ENCODE measurements at places on chromosomes 3 and 15.

- no peak for DNase-seq
Observed at GRCh38 chr3:10356461-10356981, 35.6 kb upstream of the SEC13 start.

DNA sequence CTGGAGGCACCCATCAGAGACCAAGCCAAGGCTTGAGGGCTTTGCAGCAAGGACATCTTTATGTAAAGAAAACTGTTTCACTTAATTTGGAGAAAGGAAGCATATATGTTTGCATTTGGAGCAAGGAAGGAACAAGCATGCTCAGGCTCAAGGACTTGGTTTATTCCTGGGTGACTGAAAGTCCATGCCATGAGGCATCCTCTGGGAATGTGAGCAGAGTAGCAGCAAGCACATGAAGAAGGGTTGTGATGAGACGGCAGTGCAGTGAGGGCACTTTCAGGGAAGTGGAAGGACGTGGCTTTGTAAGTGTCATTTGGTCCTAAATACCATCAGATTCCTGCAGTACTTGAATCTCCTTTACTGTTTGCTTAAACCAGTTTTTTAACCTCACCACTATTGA lies 26.8 kb downstream of the POLG start:
- DNase-seq, result peak; percentile 29

DNA sequence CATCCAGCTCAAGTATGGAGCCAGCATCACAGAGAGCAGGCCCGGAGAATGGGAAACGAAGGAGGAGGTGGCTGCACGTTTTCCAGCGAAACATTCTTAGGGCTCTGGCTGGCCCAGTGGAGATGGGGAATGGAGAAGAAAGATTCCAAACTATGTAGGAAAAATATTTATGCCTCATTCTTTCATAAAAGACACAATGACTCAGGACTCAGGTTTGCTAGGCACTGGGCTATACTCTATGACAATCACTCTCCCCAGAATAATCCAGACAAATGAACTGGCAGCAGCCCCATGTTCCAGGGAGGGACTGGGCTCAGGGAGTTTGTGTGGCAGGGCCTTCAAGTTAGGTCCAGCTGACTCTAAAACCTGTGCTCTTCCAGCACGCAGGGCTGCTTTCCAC lies 110.8 kb upstream of the RAD18 start:
- DNase-seq, result no peak

DNA sequence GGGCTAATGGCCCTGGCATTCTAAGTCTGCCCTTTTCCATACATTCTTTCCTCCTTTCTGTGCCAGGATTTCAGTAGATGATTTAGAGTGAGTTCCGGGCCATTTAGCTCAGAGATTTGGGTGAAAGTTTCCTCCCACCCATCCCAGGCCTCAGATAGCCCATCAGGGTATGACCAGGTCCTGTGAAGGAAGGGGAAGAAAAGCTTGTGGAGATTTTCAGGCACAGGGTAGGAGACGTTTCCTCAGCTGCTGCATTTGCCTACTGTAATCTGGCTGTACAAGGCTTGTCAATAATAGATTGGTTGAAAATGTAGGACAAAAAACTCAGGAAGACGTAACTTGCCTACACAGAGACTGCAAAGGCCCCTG lies 63.2 kb upstream of the BCL6 start:
- DNase-seq, result peak; percentile 38

GRCh38 chr3:70854108-70854507 lies 541.7 kb upstream of the MDFIC2 start:
- no peak for DNase-seq

DNA sequence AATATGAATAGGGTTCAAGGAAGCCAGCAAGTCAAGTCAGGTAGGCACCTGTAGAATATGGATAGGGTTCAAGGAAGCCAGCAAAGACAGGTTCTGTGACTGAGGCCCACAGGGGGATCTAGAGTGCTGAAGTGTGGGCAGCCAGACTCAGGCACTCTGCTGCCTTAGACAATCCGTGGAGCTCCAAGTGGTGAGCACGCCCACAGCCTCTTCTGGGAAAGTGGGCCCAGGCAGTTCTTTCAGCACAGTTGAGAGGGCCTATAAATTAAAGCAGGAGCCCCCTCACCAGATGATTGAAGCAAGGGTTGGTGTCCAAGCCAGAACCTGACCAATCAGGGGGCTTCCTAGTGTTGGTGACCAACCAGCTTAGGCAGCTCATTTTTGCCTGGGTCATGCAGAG lies 51.0 kb downstream of the ANP32A start:
- DNase-seq, result no peak

DNA sequence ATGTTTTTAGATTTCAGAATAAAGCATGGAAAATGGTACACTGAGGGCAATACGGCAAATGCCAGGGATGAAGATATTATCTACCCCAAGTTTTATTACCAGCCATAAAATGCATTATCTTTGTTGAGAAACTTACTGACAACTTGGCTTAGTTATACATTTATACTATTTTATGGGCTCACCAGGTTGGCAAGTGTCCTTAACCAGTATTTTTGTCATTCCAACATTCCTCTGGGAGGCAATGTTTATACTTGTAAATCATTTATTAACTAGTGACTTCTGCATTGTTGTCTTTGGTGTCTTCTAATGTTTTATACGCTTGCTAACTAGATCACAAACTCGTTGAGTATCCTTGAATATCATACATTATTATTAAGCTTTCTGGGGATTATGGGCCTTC lies 18.0 kb upstream of the ADGRG7 start:
- DNase-seq, result peak; percentile 83

GRCh38 chr3:73680391-73681095 lies 55.8 kb upstream of the PDZRN3 start:
- no peak for DNase-seq

- no peak for DNase-seq
Observed at GRCh38 chr3:110164632-110165369, 827.5 kb upstream of the DPPA4 start.

DNA sequence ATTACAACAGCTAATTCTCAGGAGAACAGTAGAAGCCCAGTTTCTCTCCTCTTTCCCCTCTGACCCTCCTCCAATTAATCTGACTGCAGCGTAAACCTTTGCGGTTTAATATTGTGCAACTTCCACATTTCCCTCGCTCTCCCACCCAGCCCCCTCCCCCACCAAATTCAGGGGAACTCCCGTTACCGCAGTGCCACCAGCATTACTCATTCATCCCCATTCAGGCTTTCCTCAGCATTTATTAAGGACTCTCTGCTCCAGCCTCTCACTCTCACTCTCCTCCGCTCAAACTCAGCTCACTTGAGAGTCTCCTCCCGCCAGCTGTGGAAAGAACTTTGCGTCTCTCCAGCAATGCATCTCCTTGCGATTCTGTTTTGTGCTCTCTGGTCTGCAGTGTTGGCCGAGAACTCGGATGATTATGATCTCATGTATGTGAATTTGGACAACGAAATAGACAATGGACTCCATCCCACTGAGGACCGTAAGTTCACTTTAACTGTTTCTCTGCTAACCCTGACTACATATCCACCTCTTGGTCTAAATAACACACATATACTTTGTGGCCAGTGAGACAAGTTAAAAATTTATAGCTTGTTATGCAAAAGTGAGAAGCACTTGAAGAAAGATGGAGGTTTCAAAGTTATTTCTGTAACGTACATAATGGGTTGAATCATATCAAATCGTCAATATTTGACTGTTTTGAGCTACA lies at the start of gene PTX3:
TSS of gene PTX3 (plus strand) at position 268 of the 709 bp plus-strand sequence. CDS start at position 352, 84 bp downstream.
- DNase-seq, result peak; percentile 90

DNA sequence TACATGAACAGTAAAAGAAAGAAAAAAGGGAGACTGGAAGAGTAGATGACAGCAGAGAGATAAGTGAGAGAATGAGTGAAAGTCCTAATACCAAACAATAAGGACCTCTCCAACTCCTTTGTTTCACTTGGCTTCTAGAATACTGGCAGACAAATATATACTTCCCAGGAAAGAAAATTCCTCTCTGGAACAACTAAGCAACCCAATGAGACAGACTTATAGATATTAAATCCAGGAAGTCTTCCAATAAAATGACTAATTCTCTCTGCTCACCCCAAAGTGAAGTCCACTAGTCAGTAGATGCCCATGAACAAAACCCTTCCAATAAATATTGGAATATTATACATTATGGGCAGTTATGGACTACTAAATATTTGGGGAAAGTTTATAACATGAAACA lies 114.2 kb downstream of the NEDD4 start:
- no peak for DNase-seq

DNA sequence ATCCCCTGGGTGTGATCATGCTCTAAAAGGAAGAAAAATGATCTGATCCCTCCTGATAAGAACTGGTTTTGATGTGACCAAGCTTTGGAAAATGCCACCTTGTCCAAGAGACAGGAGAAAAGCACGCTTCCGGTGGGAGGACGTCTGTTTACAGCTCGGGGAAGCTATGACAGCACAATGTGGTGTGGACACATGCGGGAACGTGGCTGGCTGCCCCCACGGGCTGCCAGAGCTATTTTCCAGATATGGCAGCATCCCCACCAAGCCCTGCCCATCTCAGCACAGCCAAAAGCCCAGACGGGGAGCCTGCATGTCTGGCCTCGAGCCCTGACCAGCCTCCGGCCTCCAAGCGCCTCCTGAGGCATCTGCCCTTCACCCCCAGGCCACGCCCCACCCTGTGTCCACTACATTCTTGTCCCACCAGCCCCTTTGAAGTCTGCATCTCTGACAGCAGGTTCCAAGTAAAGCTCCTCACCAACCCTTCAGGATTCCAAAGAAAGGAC lies 63.2 kb upstream of the HRH1 start:
- DNase-seq, result no peak
